ENCODE measurements at places on chromosomes 16 and 17.

GRCh38 chr17:57834146-57834741 is 15.6 kb downstream of the MRPS23 start:
- no peak for DNase-seq

GRCh38 chr17:44976206-44976605 is 8.1 kb upstream of the C1QL1 start:
- no peak for DNase-seq

GRCh38 chr16:14360326-14361037 is 269.6 kb downstream of the PARN start:
- DNase-seq = no peak

DNA sequence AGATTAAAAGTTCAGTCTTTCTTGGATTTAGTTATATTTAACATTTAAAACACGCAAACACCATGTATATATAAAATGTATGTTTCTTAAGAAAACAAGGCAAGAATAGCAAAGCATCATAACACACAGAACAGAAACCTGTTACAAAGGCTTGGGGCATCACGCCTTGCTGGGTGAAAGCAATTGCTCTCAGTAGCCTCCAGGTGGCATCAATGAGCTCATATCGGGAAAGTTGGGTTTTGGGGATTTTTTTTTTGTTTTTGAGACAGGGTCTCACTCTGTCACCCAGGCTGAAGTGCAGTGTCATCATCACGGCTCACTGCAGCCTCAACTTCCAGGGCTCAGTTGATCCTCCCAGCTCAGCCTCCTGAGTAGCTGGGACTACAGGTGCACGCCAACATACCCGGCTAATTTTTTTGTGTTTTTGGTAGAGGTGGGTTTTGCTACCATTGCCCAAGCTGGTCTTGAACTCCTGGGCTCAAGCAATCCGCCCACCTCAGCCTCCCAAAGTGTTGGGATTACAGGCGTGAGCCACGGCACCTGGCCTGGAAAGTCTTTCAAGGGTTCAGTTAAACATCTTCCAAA is 56.9 kb downstream of the CYB5D2 start:
- peak; percentile 41 for DNase-seq

- DNase-seq = no peak
Observed at GRCh38 chr16:9206156-9206555, 114.7 kb downstream of the HAPSTR1 start.

All from inflammatory macrophage treated with lipopolysaccharide for 4 hours (primary cell).